ENCODE measurements at places on chromosomes 7 and 10. TPM values are rescaled to one million over a fixed set of nuclear protein-coding genes. Genes with fewer than 3 reads are reported as not detected.

DNA sequence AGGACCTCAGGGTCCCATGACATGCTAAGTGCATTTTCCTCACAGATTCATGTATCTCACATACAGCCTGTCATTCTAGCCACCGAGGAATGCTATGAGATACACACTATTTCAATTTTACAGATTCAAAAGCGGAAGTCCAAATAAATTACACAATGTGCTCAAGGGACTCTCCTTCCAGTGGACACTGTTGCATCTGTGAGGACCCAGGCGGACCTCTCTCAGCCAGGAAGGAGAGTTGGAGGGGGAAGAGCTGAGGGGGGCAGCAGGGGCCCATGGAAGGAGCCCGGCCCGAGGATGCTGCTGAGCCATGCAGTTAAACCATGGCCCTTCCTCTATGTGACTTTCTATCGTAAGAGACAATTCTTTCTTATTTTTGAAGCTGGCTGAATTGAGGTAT lies 93.6 kb downstream of the VOPP1 start:
- no peak for DNase-seq

DNA sequence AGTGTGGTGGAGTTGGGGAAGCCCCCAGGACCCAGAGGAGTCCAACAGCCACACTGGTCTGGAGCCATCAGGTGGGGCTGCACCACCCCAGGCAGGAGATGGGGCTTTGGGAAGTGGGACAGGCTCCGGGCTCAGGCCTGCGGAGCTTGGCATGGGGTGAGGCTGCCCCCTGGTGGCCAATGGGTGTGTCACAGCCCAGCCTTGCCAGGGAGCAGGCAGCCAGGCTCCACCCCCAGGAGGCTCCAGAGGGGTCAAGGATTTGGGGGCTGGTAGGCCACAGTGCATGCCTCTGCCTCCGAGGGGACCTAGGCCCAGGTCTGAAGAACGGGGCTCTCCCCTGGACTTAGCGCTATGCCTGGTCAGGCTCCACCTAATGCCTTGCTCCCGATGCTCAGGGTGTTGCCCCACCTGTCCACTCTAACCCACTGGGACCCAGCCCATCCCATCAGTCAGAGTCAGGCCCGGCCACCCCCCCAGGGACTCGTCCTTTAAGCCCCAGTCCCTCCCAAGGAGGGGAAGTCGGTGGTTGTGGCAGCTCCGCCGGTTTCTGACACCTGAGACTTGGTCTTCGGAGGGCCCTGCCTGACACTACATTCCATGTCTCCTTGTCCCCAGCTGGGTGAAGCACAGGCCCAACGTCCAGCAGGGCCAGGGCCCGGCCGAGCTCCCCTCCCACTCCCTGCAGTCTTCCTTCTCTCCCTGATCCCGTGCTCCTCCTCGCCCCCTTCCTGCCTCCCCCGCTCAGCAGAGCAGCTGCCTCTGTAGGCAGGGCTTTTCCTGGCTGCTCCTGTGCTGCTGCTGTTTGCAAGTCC lies 11.3 kb upstream of the SAMD8 start:
- peak; percentile 80 for DNase-seq

Gene MYH16
- not detected for total RNA-seq

DNA sequence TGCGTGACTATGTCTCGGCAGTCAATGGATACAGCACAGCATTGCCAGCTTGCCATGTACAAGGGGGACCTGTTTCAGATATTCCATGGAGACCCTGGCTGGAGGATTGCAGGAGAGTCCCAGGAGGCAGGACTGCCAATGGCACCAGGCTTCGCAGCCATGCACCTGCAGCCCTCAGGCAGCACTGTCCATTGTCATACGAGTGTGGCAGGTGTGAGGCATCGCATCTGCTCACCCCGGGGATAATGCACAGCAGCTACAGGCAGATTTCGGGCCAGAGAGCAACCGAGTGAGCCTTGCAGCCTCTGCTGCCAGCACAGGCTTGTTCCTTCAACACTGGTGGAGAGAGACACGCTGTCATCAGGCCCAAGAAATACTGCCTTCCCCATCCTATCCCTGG lies 415.1 kb downstream of the PAXIP1 start:
- DNase-seq = no peak

- peak; percentile 82 for DNase-seq
These were observed 52.6 kb upstream of the SMNDC1 start for GRCh38 chr10:110357252-110357780.

DNA sequence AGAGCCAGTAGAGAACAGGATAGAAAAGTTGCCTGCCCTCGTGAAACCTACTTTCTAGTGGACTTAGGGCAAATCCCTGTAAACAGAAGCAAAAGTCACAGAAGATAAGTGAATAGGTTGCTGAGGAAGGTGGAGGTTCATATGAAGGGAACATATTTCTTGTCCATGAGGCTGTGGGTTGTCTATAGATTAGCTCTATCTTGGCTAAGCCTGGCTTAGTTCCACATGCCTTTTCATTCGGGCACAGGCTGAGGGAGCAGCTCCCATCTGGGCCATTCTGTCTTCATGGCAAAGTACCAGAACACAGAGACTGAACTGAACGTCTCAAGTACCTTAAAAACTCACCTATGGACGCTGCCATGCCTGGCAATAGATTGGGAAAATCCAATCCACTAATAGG lies 45.3 kb downstream of the BZW2 start:
- no peak for DNase-seq

DNA sequence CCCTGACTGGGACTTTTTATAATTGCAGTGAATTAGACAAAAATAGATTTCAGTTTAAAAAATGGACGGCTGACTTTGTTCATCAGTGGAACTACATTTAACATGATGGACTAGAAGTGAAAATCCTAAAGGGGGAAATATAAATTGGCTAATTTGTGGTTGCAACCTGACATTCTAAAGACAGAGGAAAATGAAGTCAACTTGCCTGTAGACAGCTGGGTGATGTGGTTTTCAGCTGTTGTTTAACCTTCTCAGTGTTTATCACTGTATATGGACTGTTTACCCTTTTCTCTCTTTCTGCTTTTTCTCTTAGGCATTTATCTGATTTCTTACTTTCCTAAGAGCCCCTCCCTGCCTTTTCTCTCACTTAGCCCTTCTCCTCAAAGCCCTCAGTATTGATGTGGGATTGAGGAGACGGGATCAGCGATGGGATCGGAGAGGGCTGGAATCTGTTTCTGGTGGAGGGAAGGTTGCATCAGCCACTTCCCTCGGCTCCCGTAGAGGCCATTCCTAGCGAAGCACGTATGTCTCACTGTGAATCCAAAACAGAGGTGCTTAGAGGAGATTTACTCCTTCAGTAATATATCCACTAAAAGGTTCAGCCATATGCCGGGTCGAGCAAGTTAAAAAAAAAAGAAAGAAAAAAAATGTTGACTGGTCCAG lies 109.0 kb upstream of the KLF6 start:
- DNase-seq = no peak

DNA sequence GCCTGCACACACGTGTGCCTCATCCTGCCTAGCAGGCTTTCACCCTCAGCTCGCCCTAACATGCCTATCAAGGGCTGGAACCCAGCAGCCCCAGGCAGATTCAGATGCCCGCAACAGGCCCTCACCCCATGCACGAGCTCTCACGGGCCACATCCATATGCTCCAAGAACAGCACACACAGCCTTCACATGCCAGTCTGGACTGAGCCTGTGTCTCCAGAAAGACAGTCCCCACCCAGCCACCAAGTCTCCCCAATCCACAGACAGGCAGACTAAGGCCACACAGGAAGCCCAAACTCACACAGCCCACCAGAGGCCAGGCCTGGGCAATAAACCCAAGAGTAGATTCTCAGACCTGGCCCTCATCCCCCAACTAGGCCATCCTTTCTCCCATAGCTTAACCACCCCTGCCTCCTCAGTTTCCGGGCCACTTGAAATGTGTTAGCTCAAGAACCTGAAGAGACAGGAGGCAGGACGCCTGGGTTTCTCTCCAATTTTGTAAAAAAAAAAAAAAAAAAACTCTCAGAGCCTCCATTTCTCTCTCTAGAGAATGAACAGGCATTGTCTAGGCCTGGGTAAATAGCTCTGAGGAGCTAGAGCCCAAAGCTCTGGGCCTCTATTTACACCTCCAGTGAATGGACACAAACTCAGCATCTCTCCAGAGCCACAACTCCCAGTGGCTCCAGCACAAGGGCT lies 6.8 kb downstream of the LDB1 start:
- no peak for DNase-seq

GRCh38 chr7:48497521-48497920 lies 326.3 kb downstream of the ABCA13 start:
- peak; percentile 0 for DNase-seq

Gene ZNF800
- total RNA-seq = 49.9 TPM

Gene PDE1C
- total RNA-seq = not detected

Gene OR6V1
- not detected for total RNA-seq

Gene SDK1
- 6.1 TPM for total RNA-seq

GRCh38 chr10:70523057-70523456 lies 44.5 kb downstream of the PALD1 start:
- no peak for DNase-seq

Gene AEBP1
- total RNA-seq = 18.4 TPM

- DNase-seq = no peak
These were observed 121.5 kb downstream of the SLIT1 start for GRCh38 chr10:97063983-97064837.

DNA sequence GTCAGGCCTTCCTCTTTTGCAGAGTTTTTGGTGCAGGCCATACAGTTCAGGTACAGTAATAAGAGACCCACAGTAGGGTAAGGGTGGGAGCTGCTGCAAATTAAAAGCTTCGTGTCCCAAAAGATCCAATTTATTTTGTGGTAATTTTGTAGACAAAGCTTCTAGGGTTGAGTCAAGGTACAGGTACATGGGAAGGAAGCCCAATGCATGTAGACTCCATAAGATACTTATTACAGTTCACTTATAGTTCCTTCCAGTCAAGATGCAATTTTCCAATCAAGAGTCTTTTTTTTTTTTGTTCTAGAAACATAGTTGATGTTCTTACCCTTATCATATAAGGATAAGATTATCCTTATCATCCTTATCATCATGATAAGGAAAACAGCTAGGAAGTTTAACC lies at the start of gene TAS2R4:
Gene TAS2R4, plus strand, starts transcription at position 301 of the 400 bp plus-strand sequence. CDS start 1,815 bp downstream, outside the sequence.
- no peak for DNase-seq

GRCh38 chr10:71502851-71503250 lies 106.1 kb downstream of the CDH23 start:
- DNase-seq = no peak

GRCh38 chr7:48040944-48041652 lies 5.8 kb downstream of the C7orf57 start:
- DNase-seq = no peak

Gene ANKMY2
- total RNA-seq = 11.0 TPM

Gene PON1
- total RNA-seq = 0.65 TPM

- no peak for DNase-seq
These were observed 105.2 kb upstream of the GSDME start for GRCh38 chr7:24862461-24862860.

Gene PAPOLB
- not detected for total RNA-seq

GRCh38 chr7:41113719-41114118 lies 589.2 kb downstream of the INHBA start:
- DNase-seq = no peak

DNA sequence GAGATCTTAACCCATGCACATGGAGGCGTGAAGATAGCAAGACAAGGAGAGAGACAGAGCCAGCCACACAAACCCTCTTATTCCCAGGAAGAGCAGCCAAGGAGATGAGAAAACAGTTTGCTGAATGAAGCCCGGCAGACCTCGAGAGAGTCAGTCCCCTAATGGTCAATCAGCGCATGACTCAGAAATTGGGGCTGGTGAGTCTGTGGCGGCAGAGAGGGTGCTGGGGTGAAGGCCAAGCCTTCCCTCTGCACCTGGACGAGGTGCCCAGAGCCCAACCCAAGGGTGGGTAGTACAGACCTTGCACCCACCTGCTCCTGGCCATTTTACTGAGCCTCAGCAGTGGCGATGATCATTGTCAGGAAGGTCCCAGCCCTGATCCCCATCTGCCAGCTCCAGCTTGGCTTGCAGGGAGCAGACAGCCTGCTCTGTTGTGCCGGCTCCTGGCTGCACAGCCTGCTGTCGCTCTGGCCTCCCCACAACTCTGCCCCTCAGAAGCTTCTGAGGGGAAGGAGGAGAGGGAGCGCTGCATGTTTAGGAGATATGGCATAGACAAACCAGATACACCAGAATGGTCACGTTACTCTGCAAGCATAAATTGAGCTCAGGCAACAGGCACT lies 256.6 kb downstream of the RPS24 start:
- DNase-seq = no peak

DNA sequence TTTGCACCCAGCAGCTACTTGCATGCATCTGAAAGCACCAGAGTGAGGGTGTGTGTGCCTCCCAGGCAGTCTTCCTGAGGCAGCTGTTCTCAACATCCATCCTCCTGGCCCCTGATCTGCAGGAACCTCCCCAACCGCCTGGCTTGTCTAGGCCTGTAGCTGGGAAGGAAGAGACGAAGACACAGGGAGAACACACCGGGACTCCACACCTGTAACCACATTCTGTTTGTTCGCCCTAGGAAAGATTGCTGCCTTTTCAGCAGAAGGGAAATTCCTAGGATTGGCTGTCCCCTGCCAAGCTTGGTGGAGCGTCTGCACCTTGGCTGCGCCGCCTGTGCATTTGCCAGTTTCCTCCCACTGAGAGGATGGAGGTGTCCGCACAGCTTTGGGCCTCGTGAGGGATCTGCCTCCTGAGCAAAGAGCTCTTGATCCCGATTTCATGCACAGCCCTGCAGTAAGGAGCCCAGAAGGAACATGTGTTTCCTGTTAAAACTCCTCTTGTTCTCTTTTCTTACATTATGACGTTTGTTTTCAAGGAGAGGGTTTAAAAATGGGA lies 154.6 kb downstream of the TPST1 start:
- no peak for DNase-seq

GRCh38 chr10:27792216-27792615 lies 46.6 kb upstream of the MKX start:
- DNase-seq = no peak

DNA sequence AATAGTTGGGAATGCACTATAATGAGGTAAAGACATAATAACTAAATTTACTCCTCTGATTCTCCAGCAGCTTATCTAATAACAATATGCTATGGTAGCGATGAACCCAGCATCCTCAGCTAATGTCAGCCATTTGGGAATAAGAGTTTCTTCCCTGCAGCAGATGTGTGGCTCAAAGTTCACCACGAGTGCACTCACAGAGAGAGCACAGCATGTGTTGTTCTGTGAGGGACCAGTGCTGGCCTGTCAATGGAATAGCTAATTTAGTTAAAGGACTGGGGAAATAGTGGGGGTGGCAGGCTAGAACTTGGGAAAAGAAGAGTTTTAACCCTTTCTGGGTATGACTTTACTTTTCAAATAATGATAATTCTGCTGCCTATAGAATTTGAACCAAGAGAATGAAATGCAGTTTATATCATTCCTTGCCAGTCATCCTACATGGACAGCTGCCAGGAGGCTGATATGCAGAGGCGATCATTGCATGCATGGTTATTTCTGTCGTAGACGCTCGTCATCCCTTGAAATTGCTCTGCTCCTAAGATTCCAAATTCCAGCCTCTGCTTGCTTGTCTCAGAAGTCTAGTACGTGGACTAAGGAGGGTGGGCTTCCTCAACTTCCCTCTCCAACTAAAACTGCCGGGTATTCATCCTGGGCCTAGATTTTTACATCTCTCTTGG lies 355.6 kb downstream of the RNLS start:
- DNase-seq = no peak

DNA sequence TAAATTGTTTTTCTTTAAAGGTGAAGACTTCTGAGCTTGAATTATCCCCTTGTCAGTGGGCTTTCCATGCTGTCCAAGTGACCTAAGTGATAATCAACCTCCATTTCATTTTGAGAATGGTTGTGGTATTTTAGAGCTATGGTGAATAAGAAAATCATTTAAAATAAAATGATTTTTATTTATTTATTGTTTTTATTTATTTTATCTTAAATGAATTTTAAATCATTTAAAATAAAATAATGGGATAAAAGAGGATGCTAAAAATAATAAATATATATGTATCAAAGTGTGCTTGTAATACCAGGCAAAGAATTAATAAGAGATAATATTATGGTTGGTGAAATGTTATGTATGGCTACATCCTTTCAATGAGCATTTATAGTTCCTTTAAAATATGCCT lies 24.5 kb downstream of the CAV1 start:
- no peak for DNase-seq

Data from activated T-cell treated with anti-CD3 and anti-CD28 coated beads, Interleukin-2, amount 50 U/mL, for 72 hours (primary cell).